Kidney epithelial cell (primary cell): ENCODE measurements at places on chromosomes 7 and 10.

DNA sequence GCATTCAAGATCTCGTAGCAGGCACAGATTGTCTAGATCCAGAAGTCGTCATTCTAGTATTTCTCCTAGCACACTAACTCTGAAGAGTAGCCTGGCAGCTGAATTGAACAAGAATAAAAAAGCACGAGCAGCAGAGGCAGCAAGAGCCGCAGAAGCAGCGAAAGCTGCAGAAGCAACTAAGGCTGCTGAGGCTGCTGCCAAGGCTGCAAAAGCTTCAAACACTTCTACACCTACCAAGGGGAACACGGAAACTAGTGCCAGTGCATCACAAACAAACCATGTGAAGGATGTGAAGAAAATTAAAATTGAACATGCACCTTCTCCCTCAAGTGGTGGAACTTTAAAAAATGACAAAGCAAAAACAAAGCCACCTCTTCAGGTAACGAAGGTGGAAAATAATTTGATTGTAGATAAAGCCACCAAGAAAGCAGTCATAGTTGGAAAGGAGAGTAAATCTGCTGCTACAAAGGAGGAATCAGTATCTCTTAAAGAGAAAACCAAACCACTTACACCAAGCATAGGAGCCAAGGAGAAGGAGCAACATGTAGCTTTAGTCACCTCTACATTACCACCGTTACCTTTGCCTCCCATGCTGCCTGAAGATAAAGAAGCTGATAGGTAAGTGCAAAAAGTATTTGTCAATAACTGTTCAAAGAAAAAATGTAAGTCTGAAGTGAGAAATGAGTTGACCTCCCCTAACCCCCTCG is 37.7 kb downstream of the CDK13 start:
- no peak for DNase-seq

- no peak for DNase-seq
These were observed 38.9 kb upstream of the RHEB start for GRCh38 chr7:151558575-151558974.

GRCh38 chr7:99828811-99829210 is 998 bp downstream of the CYP3A43 start:
- no peak for DNase-seq

- no peak for DNase-seq
These were observed 41.4 kb downstream of the INSYN2A start for GRCh38 chr10:127154831-127155620.

GRCh38 chr10:93841961-93842360 is 51.8 kb upstream of the SLC35G1 start:
- DNase-seq, result no peak
